ENCODE measurements at places on chromosomes 5 and 9.

DNA sequence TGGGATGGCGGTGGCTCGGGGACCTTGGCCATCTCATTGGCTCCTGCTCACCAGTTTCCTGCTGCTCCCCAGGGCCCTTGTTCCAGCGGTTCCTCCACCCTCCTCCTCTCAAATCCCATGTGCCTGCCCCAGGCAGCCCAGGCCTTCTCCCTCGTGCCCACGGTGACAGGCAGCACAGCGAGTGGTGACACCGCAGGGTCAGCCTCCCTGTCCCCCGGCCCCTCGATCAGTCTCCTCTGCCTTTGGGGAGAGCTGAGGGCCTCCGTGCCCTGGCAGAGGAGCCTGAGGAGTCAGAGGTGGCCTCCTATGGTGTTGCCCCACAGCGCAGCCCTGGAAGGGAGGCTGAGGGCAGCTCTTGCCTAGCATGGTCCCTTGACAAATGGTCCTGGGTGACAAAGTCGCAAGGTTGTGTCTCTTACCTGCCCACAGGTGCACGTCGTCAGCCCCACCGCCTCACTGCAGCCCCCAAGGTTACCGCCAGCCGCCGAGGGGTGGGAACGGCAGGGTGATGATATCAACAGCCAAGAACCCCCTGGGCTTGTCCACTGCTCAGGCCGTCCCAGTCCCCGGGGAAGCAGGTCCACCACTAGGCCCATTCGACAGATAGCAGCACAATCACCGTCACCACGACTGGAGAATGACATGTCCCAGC is 49.8 kb downstream of the NEK6 start:
- no peak for DNase-seq

GRCh38 chr9:136105398-136106135 is 10.5 kb upstream of the NACC2 start:
- DNase-seq, result no peak

GRCh38 chr9:113154946-113155345 is 4.1 kb downstream of the SLC31A2 start:
- DNase-seq, result no peak

DNA sequence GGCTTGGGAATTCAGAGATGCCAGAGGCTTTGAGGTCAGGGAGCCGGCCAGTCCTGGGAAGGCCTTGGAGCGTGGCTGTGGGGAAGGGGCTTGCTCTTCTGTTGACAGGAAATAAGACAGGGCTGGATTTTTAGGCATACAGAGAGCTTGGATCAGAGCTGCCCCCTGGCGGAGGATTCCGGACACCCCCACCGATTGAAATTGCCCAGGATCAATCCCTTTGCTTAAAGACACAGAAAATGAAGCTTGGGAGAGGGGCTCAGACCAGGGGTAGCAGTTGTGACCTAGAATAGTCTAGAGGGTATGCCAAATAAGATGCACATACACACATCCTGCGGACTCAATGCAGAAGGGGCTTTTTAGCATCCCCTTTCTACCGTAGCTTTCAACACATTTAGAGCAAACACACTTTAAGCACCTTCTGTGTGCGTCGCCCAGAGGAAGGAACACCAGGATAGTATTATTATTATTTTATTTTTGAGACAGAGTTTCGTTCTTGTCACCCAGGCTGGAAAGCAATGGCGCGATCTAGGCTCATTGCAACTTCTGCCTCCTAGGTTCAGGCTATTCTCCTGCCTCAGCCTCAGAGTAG is 1.7 kb upstream of the NTMT1 start:
- peak; percentile 26 for DNase-seq

DNA sequence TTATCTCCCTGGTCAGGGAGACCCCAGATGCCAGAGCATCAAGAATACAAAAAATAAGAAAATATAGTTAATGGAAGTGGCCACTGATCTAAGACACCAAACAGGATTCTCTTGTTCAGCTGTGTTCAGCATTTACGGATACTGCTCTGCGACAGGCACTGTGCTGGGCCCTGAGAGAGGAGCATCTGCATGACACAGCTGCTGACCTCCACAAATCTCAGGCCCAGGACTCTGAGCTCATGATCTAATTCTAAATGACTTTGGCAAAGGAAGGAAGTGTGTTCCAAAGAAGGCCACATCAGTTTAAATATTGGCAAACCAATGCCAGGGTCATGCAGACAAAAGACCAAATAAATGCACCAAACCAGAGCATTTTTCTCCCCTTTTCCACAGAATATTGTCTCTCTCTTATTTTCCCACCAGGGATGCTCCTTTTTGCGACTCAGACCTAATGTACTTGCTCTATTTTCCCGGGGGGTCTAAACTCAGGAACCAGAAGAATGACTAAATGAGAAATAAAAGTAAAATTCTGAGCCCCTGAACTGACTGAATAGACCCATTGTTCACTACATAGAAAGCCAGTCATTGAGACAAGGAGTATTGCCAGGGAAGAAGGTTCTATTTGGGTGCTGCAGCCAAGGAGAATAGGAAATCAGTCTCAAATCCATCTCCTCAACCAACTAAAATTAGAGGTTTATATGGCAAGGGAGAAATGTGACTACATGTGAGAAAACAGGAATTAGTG is 1.4 kb upstream of the AGGF1 start:
- DNase-seq, result no peak

- DNase-seq, result no peak
These were observed 57.6 kb downstream of the STARD4 start for GRCh38 chr5:111454776-111455175.

DNA sequence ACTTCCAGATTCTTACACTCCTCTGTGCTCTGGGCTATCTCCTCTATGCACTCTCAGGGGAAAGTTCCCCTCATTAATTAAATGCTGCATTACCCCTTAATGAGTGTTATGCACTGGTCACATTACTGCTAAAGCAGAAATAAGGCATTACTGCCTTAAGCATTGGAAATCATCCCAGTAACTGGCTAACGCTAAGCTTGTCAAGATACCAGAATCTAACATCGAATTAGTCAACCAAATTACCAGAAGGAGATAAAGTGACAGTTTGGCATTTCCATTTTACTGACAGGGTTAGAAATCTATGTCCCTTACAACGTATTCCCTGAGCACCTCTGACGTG is 69.5 kb upstream of the FAM169A start:
- DNase-seq, result no peak

- DNase-seq, result no peak
These were observed 70.8 kb downstream of the NXNL2 start for GRCh38 chr9:88605512-88606362.

DNA sequence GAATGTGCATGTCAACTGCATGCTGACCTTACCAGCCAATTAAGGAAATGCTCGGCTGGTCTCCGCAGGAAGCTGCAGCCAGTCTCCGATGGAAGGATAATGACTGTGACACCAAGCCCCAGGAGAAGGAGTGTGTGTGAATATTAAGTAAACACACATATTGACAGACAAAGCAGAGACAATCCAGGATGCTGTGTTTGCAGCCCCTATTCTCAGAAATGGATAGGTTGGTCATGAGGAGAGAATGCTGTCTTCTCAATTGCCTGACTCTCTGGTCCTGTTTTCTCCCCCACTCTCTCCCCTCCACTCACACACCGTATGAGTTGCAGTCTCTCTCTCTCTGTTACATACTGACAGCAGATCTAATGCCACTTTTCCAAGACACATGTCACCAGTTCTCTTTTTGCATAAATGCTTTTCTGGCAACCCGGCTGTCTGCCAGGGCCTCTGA is 85.7 kb downstream of the EPB41L4A start:
- no peak for DNase-seq

DNA sequence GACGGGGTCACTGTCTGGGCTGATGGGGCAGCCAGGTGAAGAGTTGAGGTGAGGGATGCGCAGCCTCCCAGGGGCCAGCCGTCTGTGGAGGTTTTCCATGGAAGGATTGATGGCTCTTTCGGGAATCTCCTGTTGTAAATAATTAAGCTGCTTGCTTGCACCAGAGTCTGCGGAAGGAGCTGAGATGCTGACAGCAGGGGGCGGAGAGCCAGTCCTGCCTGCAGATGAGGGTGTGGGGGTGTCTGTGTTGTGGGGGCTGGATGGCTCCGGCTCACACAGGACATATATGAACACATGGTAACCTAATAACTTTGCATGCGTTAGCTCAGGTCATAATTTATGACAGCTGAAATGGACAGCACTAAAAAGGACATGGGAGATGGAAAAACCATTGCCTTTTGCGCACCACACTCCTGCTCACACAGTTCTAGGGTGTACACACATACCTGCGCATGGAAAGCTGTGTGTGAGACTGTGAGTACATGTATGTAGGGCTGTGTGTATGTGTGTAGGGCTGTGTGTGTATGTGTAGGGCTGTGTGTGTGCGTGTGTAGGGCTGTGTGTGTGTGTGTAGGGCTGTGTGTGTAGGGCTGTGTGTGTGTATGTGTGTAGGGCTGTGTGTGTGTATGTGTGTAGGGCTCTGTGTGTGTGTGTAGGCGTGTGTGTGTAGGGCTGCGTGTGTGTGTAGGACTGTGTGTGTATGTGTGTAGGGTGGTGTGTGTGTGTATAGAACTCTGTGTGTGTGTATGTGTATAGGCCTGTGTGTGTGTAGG is 36.8 kb upstream of the SEMA4D start:
- no peak for DNase-seq

DNA sequence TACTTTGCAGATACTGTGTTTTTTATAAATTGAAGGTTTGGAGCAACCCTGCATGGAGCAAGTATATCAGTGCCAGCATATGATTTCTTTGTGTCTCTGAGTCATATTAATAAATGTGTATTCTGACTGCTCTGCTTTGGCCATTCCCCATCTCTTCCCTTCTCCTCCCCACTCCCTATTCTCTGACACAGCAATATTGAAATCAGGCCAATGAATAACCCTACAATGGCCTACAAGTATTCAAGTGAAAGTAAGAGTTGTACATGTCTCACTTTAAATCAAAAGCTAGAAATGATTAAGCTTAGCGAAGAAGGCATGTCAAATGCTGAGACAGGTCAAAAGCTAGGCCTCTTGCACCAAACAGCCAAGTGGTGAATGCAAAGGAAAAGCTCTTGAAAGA is 82.2 kb upstream of the TLX3 start:
- no peak for DNase-seq

DNA sequence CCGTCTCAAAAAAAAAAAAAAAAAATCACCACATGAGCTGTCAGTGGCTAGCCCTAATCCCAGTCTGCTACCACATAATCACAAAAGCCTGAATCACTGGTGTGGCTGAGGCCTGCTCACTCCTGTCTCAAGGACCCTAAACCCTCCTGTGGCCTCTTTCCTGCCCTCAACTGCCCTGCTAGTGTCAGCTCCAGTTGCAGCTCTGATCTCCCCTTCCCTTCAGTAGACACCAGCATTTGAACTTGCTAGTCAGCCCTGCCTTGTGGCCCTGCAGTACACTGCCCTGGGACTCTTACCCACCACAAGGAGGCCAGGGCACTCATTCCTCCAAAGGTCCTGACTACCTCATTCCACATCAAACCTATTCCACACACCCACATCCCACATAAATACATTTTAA is 9.5 kb upstream of the P4HA2 start:
- no peak for DNase-seq

DNA sequence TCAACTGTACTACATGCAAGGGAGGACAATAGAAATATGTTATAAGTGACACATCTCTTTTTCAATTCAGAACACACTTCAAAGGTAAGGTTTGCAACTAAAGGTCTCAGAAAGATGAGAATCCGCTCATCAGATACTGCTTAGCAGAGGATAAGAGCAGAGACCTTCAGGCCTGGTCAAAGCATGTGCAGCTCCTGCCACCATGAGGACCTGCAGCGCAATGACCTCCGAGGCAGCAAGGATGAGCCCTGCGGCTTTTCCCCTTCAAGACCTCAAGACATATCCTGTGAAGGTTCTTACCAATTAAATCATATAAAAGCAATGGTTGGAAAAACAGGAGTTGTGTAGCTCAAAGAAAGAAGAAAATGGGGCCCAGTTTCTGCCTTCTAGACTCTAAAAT is 135.8 kb downstream of the TRIM36 start:
- peak; percentile 8 for DNase-seq
